ENCODE measurements at places on chromosomes 16 and 17. TPM values are rescaled to one million over a fixed set of nuclear protein-coding genes. Genes with fewer than 3 reads are reported as not detected.

Gene VMO1
- total RNA-seq = 39.7 TPM

Gene ARHGDIG
- total RNA-seq = 0.41 TPM

Gene CALB2
- not detected for total RNA-seq

Gene SLC6A2
- total RNA-seq = not detected

Gene RCVRN
- not detected for total RNA-seq

Gene HSD11B2
- total RNA-seq = 2.3 TPM

Gene MARCHF10
- total RNA-seq = not detected

Gene EARS2
- 32.7 TPM for total RNA-seq
